Activated CD4-positive, alpha-beta T cell treated with anti-CD3 and anti-CD28 coated beads, Interleukin-2, amount 10 ng/mL, durations not matched to agents 7 days and 5 days (primary cell): ENCODE measurements at places on chromosomes 11 and 22.

DNA sequence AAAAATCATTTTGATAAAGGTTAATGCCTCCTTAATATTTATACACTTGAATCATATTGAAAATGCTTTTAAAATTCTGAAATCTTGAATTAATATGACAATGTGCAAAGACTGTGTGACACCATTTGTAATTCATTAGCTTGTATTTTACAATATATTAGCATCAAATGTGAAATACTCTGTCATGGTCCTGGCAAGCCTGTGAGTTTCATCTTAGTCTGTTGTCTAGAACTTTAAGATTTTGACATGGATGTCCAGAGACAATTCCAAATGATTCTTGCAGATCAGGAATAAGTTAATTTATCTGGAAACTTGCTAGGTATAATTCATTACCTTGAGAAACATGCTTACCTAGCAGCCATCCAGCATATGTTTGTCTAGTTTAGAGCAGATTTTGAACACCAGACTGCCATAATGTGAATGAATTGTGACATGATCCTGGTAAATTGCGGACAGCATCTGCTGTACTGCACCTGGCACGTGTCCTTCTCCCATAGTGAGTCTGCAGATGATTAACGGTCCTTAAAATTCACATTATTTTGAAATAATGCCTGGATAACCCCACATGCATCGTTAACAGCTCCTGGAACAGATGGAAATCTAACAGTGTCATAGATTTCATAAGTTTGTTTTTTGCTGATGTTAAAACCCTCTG lies 34.5 kb upstream of the DEUP1 start:
- H3K27me3 ChIP-seq: peaks cover 3% of the 10 kb centered on the region
- no peak overlapping the region for H3K4me3 ChIP-seq
- no peaks in the 10 kb centered on the region for H3K4me1 ChIP-seq
- H3K27ac ChIP-seq: no peak overlapping the region
- H3K36me3 ChIP-seq: no peaks in the 10 kb centered on the region

DNA sequence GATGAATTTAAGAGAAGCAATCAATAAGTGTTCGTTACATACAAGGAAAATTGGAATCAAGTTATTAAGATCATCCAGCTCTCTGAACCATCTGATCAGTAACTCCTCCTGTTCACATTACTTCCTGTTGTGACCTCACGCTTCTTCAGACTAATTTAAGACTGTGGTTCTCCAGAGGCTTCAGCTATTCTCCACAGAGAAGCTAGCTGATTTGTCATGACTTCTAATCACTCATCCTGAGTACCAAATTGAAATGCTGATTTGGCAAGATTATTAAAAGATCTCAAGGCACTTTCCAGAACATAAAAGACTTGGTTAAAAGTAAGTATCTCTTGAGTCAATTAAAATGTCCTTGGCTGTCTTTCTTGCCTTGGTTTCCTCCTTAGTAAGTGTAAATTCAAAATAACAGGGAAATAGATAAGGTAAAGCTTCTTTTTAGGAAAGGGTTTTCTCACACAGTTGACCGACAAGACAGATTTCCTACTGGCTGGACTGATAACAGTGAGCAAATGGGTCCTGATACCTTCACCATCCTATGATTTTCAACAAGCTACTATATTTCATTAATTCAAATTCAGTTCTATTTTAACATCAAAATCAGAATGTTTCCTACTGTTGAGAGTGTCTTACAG lies 38.5 kb downstream of the GAB2 start:
- H3K4me3 ChIP-seq: no peak overlapping the region
- H3K4me1 ChIP-seq: peaks cover 18% of the 10 kb centered on the region
- H3K27me3 ChIP-seq: no peaks in the 10 kb centered on the region
- H3K36me3 ChIP-seq: peaks cover 31% of the 10 kb centered on the region
- no peak overlapping the region for H3K27ac ChIP-seq
- peak; percentile 9 for DNase-seq

GRCh38 chr11:108751444-108751843 lies 86.6 kb downstream of the DDX10 start:
- no peak for DNase-seq
- H3K27me3 ChIP-seq: no peaks in the 10 kb centered on the region
- H3K27ac ChIP-seq: no peak overlapping the region
- peaks cover 8% of the 10 kb centered on the region for H3K4me1 ChIP-seq
- peaks cover 3% of the 10 kb centered on the region for H3K36me3 ChIP-seq
- no peak overlapping the region for H3K4me3 ChIP-seq

DNA sequence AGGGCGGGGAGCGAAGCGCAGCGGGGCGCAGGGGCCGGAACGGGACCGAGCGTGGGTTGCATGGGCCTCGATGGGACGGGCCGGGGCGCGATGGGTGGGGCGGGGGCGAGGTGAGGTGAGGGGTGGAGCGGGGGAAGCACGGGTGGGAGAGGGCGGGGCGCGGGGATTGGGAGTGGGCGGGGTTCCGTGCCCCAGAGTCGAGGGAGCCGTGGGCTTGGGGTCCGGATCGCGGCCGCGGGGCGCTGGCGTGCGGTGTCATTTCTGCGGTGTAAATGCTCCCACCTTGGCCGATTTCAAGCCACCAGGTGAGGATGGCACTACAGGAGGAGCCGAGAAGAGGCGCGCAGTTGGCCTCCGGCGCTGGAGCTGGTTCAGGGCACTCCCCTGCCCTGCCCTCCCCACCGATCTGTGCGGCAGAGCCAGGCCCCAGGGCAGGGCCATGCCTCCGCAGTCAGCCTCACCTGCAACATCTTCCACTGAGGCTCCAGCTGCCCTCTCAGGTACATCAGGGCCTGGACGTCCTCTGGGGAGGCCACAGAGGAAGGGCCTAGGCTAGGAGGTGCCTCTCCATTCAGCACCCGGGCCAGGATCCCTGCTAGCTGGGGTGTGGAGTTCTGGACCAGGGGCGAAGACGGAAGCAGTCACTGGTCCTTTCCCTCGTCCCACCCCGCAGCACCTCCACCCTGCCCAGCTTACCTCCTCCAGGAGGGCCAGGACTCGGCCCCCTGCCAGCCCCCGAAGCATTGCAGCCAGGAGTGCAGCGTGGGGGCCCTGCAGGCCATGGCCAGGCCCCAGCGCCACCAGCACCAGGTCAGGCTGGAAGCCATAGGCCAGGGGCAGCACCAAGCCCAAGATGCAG lies 620 bp upstream of the TUBGCP6 start:
- DNase-seq: no peak
- H3K27ac ChIP-seq: peak overlapping the region; percentile 100
- H3K36me3 ChIP-seq: peaks cover 13% of the 10 kb centered on the region
- H3K27me3 ChIP-seq: no peaks in the 10 kb centered on the region
- H3K4me3 ChIP-seq: peak overlapping the region; percentile 100
- H3K4me1 ChIP-seq: peaks cover 40% of the 10 kb centered on the region

DNA sequence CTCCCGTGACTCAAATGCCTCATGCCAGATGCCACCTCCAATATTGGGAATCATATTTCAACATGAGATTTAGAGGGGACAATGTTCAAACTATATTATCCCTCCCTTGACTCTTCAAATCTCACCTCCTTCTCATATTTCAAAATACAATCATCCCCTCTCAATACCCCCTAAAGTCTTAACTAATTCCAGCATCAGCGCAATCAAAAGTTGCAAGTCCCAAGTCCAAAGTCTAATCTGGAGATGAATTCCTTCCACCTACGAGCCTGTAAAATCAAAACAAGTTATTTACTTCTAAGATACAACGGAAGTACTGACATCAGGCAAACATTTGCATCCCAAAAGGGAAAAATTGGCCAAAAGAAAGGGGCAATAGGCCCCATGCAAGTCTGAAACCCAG lies 67.2 kb upstream of the SC5D start:
- no peaks in the 10 kb centered on the region for H3K36me3 ChIP-seq
- no peak overlapping the region for H3K27ac ChIP-seq
- peaks cover 29% of the 10 kb centered on the region for H3K27me3 ChIP-seq
- DNase-seq: no peak

GRCh38 chr11:85809863-85810262 lies 1.1 kb downstream of the SYTL2 start:
- peak; percentile 13 for DNase-seq
- peaks cover 38% of the 10 kb centered on the region for H3K4me1 ChIP-seq

GRCh38 chr11:129280027-129280811 lies 88.1 kb upstream of the ARHGAP32 start:
- peaks cover 17% of the 10 kb centered on the region for H3K27me3 ChIP-seq
- H3K36me3 ChIP-seq: peaks cover 1% of the 10 kb centered on the region
- no peak for DNase-seq
- peaks cover 40% of the 10 kb centered on the region for H3K4me1 ChIP-seq

DNA sequence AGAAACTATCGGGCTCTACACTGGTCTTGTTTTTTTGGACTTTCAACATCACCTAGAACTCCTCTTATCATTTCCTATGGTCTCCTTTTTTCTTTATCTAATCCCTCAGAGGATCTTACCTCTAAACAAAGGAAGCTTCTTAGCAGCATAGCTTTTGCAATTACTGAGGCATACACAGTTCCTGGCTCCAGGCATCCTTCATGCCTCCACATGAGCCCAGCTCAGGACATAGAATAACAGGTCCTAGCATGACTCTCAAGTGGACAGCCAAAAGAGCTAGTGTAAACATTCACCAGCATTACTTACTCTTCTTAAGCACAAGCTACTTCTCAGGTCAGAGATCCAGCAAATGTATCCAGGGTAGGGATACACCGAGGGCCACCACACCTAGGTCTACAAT lies 17.1 kb downstream of the CFAP300 start:
- no peaks in the 10 kb centered on the region for H3K27me3 ChIP-seq
- H3K4me1 ChIP-seq: no peaks in the 10 kb centered on the region
- H3K4me3 ChIP-seq: no peak overlapping the region
- H3K27ac ChIP-seq: no peak overlapping the region
- DNase-seq: no peak
- H3K36me3 ChIP-seq: no peaks in the 10 kb centered on the region

- H3K36me3 ChIP-seq: no peaks in the 10 kb centered on the region
- no peak for DNase-seq
- H3K4me1 ChIP-seq: no peaks in the 10 kb centered on the region
- H3K27me3 ChIP-seq: peaks cover 23% of the 10 kb centered on the region
These were observed 23.6 kb upstream of the RNASEH2C start for GRCh38 chr11:65744026-65744698.

- H3K4me3 ChIP-seq: no peak overlapping the region
- no peak for DNase-seq
- peaks cover 7% of the 10 kb centered on the region for H3K27me3 ChIP-seq
- H3K4me1 ChIP-seq: no peaks in the 10 kb centered on the region
- H3K27ac ChIP-seq: no peak overlapping the region
These were observed 55.7 kb downstream of the MYO18B start for GRCh38 chr22:25797498-25798290.

DNA sequence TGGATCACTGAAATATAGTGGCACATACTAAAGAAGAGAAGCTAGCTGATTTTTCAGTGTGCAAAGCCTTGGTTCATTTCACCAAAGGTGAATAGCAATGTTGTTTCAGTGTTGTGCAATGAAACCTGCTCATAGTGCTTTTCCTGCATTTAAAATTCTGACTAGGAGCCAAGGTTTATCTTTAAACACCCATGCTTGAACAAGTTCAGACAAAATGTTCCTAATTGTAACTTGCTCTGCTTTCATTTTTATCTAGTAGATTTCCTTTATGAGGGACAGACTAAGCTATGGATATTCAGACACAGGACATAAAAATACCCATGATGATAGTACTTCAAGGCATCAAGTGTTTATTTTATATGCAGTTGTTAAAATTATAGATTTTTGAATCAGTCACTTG lies 47.7 kb downstream of the BBOX1 start:
- H3K27me3 ChIP-seq: no peaks in the 10 kb centered on the region
- H3K27ac ChIP-seq: no peak overlapping the region

DNA sequence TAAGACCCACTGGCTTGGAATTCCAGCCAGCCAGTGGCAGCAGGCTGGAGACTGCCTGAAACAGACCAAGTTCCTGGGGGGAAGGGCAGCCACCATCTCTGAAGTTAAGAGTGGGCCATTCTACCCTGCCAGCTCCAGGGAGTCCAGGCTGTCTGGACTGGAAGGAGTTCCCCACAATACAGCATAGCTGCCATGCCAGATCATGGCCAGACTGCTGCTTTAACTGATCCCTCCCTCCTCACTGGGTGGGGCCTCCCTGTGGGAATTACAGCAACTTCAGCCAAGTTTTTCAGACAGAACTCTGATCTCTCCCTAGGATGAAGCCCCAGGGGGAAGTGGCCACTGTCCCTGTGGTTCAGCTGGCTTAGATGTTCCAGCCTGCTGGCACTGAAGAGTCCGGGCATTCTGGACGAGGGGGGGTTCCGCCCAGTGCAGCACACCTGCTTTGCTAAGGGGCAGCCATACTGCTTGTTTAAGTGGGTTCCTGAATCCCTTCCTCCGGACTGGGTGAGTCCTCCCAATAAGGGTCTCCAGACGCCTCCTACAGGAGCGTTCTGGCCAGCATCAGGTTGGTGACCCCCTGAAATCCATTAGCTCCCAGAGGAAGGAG lies 455.4 kb downstream of the DLG2 start:
- DNase-seq: no peak
- no peak overlapping the region for H3K27ac ChIP-seq
- H3K27me3 ChIP-seq: no peaks in the 10 kb centered on the region
- no peak overlapping the region for H3K4me3 ChIP-seq
- H3K36me3 ChIP-seq: no peaks in the 10 kb centered on the region
- no peaks in the 10 kb centered on the region for H3K4me1 ChIP-seq

DNA sequence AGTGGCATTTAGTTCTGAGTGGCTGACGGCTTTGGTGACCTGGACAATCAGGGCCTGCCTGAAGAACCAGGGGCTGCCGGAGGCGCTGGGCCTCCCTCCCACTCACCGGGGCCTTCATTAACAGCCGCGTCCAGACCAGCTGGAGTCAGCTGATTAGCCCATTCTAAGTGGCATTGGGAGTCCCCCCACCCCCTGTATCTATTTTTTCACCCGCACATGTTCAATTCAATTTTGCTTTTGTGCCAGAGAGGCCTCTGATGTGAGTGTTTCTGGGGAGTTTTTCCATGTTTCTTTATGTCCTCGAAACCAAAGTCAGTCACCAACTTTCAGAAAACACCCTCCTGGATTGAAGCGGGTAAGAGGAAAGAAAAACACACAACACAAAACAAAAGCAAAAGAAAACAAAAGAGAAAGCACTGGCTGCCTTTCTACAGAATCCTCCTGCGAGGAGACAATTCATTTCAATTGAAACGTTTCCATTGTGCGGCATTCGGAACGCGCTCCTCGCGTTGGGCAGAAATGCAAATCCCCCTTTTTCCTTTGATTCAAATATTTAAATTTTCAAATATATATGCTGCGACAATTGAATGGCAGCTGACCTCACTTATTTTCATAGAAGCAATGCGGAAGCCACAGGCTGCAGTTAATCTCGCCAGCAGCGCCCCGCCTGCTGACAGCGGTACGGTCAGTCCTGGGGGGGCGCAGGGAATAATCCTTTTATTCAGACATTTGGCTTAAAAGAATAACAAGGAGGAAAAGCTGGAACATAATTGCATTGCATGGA lies 17.7 kb downstream of the CDKN1C start:
- no peak overlapping the region for H3K4me3 ChIP-seq
- H3K27me3 ChIP-seq: peaks cover 59% of the 10 kb centered on the region
- peaks cover 2% of the 10 kb centered on the region for H3K36me3 ChIP-seq

- peaks cover 14% of the 10 kb centered on the region for H3K4me1 ChIP-seq
- H3K4me3 ChIP-seq: no peak overlapping the region
- H3K36me3 ChIP-seq: peaks cover 3% of the 10 kb centered on the region
These were observed 81.4 kb downstream of the TBC1D22A start for GRCh38 chr22:46843821-46844255.
